ENCODE measurements at places on chromosomes 1 and 21. TPM values are rescaled to one million over a fixed set of nuclear protein-coding genes. Genes with fewer than 3 reads are reported as not detected.

The RAB7B gene
- total RNA-seq: 1.4 TPM

The TRPM2 gene
- 1.8 TPM for total RNA-seq

The FMN2 gene
- total RNA-seq: not detected

The NGF gene
- total RNA-seq: 5.3 TPM

The TEDDM1 gene
- total RNA-seq: not detected

The MNDA gene
- 2.7 TPM for total RNA-seq

The CTSS gene
- total RNA-seq: 27.5 TPM

The PDC gene
- total RNA-seq: not detected

The SPRR2G gene
- total RNA-seq: not detected

The CITED4 gene
- 24.4 TPM for total RNA-seq

The TRIM58 gene
- total RNA-seq: 0.16 TPM

The HOOK1 gene
- 4.0 TPM for total RNA-seq

The FCGR3A gene
- total RNA-seq: 15.0 TPM

The HHIPL2 gene
- not detected for total RNA-seq

The FAM89A gene
- total RNA-seq: 6.5 TPM

The SMPDL3B gene
- not detected for total RNA-seq

The APH1A gene
- total RNA-seq: 49.3 TPM

The GJA5 gene
- total RNA-seq: 69.8 TPM

The BRINP3 gene
- total RNA-seq: 5.4 TPM

The IPP gene
- 19.3 TPM for total RNA-seq

The CYP4X1 gene
- total RNA-seq: 2.1 TPM

The KLF18 gene
- total RNA-seq: not detected

Measured in left ventricle myocardium inferior (tissue), 1 donor.